Activated CD4-positive, alpha-beta T cell treated with anti-CD3 and anti-CD28 coated beads, Interleukin-2, amount 10 ng/mL, durations not matched to agents 7 days and 5 days (primary cell): ENCODE measurements at places on chromosomes 16 and 17. TPM values are rescaled to one million over a fixed set of nuclear protein-coding genes. Genes with fewer than 3 reads are reported as not detected.

GRCh38 chr17:77074681-77075080 lies 66.1 kb upstream of the SEC14L1 start:
- DNase-seq, result no peak

- DNase-seq, result no peak
Observed at GRCh38 chr17:57242148-57242547, 14.2 kb upstream of the MSI2 start.

GRCh38 chr16:58842746-58843145 lies 108.6 kb upstream of the GOT2 start:
- DNase-seq, result no peak

DNA sequence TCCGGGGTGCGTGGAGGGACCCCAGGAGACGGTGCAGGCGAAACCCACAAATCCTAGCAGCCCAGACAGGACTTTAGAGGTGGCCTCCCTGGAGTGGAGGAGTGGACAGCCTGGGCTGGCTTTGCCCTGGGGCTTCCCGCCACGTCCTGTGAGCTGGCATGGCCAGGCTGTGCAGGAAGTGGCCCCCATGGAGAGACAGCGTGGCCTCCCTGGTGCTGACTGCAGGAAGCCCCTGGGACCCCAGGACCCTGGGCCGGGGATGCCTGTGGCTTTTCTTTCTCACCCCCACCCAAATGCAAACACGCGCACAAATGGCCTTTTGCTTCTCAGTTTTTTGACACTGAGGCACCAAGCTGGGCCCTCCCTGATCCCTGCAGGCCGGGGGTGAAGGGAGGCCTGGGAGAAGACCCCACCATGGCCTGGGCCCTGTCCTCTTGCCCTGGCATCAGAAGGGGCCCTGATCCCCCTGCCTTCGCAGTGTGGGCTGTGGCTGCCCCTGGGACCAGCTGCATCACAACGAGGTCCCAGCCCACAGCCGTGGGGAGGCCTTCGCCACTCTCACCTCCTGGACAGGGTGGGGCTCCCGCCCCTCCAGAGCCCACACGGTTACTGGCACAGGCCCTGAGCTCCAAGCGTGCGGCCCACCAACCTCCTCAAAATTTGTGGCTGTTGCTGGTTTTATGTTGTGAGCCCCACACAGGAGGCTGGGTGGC lies 51.6 kb upstream of the PABPN1L start:
- no peak for DNase-seq

DNA sequence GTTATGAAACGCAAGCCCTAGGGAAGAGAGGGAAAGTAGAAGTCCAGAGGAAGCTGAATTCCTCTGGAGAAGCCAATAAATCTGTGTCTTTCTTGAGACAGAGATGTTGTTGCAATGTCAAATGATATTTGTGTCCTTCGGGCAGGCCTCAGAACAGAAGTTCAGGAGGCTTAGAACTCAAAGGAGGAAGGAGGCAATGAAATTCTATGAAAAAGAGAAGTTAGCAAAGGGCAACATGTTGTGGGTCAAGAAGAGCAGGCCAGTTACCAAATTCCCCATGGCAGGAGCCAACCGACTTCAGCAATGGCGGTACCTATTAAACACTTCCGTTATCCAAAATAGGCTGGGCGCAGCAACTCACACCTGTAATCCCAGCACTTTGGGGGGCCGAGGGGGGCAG lies 109.0 kb upstream of the DHX40 start:
- DNase-seq, result no peak

DNA sequence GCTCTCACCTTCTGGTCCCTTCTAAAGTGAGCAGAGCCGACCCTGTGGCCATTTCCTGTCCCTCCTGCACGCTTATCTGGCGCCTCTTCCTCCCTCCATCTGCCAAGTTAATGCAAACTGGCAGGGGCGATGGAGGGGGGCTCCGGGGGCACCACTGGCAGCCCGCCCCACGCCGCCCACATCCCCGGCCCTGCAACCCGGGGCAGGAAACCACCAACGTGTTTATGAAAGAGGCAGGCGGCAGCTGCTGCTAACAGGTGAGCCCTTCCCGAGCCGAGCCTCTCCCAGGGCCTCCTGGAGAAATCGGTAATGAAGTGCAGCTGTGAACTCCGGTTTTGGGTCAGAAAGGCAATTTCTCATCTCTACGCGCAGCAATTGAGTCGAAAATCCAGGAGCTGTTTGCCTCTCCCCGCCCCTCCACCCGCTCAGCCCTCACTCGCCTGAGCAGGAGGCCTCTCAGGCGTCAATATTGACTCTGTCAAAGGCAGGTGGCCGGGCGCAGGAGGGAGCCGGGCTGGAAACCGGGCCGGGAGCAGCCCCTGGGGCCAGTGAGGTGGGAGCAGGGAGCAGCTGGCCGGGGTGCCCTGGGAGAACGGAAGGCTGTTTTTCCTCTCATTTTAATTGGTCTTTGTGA lies 164.4 kb upstream of the GSE1 start:
- peak; percentile 45 for DNase-seq

DNA sequence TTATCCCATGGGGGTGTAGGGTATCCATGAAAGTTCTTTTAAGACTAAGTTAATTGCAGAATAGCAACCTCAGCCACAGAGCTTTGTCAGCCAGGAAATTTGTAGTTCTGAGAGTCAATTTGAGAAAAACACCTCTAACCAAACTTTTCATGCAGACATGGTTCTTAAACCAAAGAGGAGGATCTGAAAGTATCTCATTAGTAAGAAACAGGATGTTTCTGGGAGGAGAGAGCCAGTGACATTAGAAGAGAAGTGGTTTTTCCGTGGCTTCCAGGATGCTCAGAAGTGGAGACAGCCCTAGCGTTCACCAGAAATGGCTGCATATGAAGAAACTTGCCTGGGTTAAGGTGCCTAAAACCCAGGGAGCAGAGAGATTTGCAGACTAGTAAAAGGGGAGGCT lies 7.9 kb downstream of the GNAO1 start:
- DNase-seq, result peak; percentile 56

GRCh38 chr17:77373299-77374169 lies 232.8 kb downstream of the SEC14L1 start:
- peak; percentile 66 for DNase-seq

- peak; percentile 19 for DNase-seq
Observed at GRCh38 chr16:75580-76501, 2.2 kb upstream of the MPG start.

DNA sequence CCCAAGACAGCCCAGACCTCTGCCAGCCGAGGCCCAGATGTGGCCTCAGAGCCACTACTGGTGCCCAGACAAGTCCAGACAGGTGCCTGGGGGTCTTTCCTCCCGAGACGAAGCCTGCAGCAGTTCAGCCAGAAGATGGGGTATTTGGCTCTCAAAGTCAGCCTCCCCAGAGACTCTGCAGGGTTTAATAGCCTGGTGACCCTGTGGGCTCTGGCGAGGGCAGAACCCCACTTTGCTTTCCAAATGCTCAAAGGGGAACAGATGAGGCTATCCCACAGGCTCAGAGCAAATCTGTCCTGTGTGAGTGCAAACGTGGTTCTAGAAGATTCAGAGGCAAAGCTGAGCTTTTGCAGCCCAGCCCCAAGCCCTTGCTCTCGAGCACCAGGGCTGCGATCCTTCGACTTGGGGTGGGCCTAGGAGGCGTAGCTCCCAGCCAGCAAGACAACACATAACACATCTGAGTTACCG lies 236.0 kb downstream of the MRTFB start:
- DNase-seq, result no peak

GRCh38 chr16:56115817-56116576 lies 75.3 kb upstream of the GNAO1 start:
- DNase-seq, result no peak

GRCh38 chr16:83054283-83054682 lies 427.5 kb downstream of the CDH13 start:
- DNase-seq, result no peak

SEZ6L2 gene
- not detected for total RNA-seq

FOXN1 gene
- total RNA-seq, result not detected

NXPH3 gene
- not detected for total RNA-seq

C17orf100 gene
- 1.9 TPM for total RNA-seq
